Mucosa of gallbladder (tissue), 1 donor: ENCODE measurements at places on chromosomes 5 and 9.

DNA sequence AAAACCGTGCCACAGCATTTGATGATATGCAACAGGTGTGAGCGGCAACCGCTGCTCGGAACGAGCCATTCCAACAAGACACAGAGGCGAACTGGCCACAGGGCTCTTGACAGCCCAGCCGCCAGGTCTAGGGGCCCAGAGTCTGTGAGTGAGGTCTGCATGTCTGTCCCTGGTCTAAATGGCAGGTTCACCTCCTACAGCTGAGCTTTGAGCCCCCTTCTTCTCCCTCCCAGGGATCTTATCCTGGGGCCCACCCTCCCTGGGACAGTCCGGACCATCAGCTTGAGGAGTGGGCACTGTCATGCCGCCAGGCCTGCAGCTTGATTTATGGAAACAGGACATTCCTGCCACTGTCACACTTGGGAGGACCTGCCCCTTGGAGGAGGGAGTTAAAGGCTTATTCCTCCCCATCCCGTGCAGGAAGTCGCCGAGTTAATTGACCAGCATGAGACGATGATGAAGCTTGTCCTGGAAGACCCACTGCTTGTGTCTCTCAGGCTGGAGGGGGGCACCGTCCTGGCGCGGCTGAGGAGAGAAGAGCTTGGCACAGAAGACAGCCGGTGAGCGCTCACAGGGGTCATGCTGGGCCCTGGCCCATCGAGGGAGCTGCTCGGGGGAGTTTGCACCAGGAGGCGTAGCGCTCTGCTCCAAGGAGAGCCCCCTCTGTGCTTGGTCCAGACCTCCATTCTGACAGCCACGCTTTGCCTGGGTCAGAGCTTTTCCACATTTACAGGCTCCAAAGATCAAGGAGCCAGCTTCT, 35.5 kb upstream of the LRRC14B start:
- no peak for DNase-seq

- no peak for DNase-seq
Observed at GRCh38 chr9:17578911-17579793, at the start of gene SH3GL2. TSS of gene SH3GL2 (plus strand) at chr9:17579066.

DNA sequence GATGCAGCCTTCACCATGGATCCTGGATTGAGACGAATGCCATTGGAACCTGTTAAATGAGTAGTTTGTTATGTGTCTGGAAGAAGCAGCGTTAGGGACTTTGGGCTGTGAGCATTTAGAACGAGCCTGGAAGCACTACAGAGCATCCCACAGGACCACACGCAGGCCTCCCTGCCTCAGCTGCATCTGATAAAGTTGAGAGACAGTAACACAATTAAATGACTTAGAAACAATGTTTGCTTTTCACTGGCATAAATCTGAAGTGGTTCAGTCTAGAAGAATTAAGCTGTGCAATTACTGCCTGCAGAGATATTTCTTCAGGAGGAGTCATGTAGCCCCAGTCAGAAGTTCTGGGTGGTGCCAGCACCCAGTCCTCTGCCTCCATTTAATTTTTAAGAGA, 9.8 kb upstream of the TLX3 start:
- DNase-seq = no peak

DNA sequence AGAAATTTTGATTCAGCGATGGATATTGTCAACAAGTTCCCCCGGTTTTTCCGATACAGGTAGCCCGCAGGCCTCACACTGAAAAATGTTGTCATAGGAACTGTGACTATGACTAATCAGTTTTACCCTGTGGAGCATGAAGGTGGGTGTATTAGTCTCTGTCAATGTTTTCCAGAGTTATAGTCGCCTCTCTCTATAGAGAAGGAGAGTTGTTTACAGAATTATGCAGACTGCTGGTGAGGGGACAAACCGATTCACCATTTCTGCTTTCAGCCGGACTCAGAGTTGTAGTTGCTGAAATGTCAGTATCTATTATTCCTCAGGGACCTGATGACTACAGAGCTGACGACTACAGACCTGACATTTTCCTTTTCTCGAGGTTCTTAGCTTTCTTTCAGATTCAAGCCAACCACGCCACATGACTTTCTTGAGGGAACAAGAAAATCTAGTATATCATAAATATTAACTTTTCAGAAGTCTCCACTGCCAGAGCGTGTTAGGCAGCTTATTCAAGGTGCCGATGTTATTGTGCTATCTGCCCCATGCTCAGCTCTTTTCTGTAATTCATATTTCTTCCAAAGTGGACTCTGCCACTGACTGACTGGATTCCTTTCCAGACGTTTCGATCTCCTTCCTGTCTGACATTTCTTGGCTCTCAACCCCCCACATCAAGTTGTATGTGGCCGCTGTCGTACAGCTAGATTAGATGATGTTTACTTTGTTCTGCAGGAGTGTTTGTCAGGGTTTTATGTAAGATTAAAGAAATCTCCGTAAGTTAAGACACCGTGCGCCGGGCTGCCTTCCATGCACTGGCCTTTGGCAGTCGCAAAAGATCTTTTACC, 178.1 kb downstream of the FGF1 start:
- no peak for DNase-seq

DNA sequence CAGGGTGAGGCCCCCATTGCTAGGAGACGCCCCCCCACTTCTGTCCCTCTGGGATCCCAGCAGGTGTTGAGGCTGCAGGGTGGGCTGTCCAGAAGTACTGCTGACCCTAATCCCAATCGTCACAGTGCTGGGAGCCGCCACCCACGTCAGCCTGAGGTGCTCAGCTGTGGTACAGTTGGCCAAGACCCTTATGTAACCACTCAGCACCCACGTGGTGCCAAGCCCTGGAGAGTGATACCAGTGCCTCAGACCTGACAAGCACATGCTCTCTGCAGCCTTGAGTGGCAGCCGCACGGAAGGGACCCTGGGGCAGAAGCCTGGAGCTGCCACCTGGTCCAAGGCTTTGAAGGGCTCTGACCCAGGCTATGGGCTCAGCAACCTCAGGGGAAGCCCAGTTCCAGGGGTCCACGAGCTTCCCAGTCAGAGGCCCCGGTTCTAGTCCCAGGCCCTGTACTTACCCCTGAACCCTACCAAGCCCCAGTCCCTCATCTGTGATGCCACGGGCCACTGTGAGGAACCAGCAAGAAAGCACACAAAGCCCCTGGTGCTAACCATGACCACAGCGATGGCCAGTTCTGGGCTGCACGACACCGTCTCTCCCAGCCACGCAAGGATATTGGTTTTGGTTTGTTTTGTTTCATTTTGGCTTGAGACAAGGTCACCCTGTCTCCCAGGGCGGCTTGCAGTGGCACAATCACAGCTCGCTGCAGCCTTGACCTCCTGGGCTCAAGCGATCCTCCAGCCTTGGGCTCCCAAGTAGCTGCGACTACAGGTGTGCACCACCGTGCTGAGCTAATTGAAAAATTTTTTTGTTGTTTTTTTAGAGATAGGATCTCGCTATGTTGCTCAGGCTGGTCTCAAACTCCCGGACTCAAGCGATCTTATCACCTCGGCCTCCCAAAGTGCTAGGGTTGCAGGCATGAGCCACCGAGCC, 50.7 kb downstream of the DBH start:
- no peak for DNase-seq

DNA sequence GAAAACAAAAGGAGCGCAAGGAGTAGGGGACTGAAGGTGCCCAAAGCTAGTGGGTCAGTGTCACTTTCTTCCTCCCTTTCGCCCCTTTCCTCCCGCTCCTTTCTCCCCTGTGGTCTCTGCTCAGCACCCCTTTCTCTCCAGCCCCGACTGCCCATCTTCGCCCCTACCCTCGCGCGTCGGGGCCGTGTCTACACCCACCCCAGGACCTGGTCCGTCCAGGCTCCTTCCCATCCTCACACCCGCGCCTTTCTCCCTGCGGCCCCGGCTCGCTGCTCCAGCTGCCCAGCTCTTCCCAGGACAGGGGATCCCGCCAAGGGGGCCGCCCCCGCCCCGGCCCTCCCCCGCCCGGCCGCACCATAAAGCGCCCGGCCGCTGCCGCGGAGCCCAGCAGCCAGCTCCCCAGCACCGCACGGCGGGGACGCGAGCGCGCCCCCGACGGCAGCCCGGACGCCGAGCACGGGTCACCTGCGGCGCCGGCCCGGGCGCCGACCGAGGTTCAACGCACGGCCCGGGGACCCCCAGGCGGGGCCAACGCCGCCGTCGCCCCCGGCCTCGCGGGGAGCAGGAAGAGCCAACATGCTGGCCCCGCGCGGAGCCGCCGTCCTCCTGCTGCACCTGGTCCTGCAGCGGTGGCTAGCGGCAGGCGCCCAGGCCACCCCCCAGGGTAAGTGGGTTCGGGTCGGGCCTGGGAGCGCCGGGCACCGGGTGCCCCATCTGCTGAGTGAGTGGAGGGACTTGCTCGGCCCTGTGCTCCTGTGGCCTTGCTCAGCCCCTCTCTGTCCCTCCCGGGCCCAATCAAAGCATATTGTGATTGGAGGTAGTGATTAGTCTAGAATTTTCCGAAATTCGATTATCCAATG, at the start of gene THBS4:
Gene THBS4 (plus strand): TSS at position 387 of the 860 bp plus-strand sequence. CDS start 190 bp downstream, at position 577.
- DNase-seq = no peak

DNA sequence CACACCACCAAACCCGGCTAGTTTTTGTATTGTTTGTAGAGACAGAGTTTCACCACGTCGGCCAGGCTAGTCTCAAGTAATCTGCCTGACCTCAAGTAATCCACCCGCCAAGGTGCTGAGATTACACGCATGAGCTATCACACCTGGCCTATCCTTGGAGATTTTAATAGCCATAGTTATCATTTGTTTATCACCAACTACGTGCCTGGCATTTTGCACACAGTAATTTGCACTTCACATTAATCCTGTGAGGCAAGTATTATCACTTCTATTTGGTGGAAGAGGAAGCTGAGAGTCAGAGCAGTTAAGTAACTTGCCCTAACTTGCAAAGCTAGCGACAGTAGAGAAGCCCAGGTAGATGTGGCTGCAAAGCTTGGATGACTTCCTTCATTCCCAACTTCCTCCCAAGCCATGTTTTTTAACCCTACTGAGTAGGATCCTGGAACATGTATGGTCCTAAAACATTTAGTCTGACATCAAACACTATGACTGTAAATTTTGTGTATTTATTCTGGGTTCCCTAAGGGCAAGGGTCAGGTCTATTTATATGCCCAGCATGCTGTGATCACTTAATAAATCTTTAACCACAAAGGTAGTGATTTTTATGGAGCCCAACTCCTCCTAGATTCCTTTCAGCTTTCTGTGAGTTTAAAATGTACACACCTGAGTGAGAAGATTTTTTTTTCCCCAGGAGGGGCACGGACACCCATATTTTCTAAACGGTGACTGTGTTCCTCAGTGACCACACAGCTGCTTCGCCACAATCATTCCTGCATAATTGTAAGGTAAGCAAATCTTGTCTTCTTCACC, 100.2 kb upstream of the RAI14 start:
- DNase-seq = no peak

DNA sequence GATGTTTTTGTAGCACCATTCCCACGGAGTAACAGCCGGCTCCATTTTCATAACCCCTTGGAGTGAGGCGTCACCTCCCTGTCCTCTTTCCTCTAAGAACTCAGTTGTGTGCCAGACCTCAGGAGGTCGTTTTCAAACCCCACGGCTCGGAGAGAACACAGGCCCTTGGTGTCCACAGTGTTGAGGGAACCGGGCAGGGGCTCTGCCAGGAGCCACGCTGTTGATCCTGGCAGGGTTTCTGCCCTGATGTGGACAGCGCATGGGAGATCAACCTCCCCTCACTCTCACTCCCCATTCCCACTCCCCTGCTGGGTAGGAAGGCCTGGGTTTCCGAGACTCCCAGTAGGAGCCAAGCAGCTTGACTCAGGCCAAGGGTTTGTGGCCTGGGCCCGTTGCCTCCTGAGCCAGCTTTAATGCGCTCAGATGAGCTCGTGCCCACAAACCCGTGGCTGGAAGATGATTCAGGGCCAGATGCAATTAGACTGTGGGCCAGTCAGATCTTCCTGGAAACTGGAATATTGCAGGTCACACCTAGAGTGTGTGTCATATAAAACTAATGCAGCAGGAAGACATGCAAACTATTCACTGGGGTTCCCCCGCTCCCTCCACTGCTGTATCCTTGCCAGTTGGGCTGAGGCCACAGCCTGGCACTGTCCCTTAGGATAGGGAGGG, 133.4 kb downstream of the SLC12A2 start:
- no peak for DNase-seq

GRCh38 chr5:175385691-175386362, 58.2 kb downstream of the DRD1 start:
- DNase-seq = no peak

DNA sequence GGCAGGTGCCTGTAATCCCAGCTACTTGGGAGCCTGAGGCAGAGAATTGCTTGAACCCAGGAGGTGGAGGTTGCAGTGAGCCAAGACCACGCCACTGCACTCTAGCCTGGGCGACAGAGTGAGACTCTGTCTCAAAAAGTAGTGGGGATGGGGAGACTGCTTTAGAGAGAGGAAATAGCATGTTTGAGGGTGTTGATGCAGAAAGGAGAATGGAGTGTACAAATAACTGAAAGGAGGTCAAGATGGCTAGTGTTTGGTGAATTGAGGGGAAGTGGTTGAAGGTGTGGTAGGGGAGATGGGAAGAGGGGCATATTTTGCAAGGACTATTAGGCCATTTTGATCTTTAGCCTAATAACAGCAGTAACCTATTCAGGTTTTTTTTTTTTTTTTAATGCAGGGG, 18.2 kb downstream of the TENT2 start:
- no peak for DNase-seq

GRCh38 chr9:84811072-84811750, 141.7 kb downstream of the NTRK2 start:
- DNase-seq = no peak

DNA sequence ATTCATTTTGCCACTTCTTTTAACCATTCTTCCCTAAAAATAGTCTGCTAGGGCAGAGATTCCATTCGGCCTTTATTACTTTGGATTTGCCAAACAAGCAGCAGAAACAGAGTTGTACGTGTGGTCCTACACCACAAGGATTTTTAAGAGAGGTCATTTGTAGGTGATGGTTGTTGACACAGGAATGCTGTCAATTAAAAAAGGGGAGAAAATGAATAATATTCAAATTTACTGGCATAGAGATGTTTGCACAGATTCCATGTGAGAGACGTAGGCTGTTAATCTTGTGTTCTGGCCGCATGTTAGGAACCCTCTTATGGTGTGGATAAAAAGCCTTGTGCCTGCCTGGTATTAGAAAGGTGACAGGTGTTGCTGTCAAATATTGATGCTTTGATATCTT, 34.9 kb downstream of the TRIO start:
- DNase-seq = no peak

GRCh38 chr5:53614376-53614885, 54.0 kb downstream of the NDUFS4 start:
- no peak for DNase-seq

DNA sequence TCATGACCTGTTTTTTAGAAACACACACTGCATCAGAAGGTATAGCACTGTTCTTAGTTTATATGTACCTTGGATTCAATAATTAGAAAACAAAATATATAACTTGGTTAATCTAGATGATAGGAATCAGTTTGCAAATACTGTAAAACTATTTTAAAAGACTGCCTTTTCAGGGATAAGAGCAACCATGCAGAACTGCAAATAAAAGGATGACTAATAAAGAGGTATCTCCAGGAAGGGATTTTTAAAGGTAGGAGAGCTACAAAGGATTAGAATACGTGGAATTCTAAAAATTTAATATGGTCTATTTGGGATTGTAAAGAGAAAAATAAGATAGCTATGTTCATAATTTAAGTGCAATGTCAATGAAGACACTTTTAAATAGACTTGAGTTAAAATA, 9.4 kb downstream of the GABRA1 start:
- DNase-seq = no peak

GRCh38 chr9:82791692-82792091, 271.2 kb downstream of the RASEF start:
- DNase-seq = no peak

- DNase-seq = no peak
Observed at GRCh38 chr9:109922617-109923470, 142.8 kb downstream of the PALM2AKAP2 start.
